Stimulated activated naive CD4-positive, alpha-beta T cell treated with Interleukin-2 at 50 U/mL for 16 hours (primary cell): ENCODE measurements at places on chromosomes 6 and 20.

DNA sequence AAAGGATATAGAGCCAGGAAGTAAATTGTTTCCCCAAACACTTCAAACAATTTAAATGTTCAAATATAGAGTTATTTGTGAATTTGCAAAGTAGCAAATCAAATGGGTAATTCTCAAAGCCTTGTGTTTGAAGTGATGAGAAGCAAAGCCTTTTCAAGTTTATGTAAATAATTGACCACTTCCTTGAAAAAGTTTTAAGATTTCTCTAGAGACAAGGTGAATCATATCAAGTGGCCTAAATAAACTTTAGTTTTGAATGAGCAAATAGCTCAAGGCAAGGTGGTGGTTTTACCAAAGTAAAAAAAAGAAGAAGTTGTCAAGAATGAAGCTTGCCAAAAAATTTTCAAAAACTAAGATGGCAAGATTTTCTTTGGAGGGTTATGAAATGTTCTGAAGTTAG lies 42.6 kb upstream of the IFNGR1 start:
- DNase-seq, result no peak

- DNase-seq, result no peak
These were observed 4.6 kb downstream of the RPP21 start for GRCh38 chr6:30349421-30350177.

- no peak for DNase-seq
These were observed 222.0 kb downstream of the ATXN1 start for GRCh38 chr6:16539086-16539931.

GRCh38 chr6:34982424-34982852 lies 93.4 kb downstream of the ANKS1A start:
- no peak for DNase-seq

DNA sequence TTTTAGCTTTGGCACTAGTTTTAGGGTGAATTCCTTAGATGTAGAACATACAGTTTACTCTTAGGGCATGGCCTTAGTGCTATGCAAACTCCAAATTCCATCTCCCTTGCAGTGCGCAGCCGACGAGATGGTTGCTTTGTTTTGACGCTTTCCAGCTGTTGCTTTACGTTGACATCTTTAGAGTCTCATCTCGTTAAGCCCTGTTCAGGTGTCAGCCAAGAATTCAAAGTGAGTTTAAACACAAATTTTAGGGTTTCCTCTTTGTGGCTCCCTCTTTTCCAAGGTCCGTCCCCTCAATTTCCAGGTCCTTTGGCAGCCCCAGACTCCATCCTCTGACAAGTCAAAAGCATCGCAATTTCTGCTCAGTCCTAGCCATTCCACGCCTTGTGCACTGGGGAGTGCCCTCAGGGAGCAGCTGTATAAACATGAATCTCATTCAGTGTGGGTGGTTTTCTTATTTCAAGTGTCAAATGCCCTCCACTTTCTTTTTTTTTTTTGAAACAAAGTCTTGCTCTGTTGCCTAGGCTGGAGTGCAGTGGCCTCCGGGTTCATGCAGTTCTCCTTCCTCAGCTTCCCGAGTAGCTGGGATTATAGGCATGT lies 14.1 kb upstream of the MAK start:
- DNase-seq, result no peak

DNA sequence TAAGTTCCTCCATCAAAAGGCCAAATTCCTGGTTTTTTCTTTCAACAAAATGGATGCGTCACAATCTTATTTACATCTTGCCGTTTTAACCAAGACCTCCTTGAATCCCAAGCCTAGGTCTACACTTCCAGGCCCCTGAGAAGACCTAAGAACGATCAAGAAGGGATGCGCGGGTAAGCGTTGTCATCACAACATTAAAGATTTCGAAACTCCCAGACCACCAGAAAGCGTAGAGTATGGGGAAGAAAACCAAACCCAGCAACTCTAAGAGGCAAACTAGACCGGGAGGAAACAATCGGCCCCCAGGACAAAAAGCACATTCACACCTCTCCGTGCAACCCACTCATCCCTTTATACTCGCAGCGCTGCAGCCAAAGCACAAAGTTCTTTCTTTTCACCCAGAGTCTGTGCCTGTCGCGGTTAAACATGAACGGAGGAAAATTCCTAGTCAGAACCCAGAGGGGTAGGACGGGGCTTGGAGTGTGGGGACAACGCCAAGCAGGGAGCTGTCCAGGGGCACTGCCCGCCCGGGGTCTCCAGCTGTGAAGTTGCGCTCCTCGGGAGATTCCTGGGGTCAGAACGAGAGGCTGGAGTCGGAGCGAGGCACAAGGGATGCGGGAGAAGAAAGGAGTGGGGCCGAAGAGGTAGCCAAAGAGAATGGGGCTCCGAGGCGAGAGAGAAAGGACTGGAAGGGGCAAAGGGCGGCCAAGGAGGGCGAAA lies 725 bp downstream of the OSER1 start:
- no peak for DNase-seq

GRCh38 chr6:126153661-126154060 lies 167.3 kb downstream of the TRMT11 start:
- no peak for DNase-seq

DNA sequence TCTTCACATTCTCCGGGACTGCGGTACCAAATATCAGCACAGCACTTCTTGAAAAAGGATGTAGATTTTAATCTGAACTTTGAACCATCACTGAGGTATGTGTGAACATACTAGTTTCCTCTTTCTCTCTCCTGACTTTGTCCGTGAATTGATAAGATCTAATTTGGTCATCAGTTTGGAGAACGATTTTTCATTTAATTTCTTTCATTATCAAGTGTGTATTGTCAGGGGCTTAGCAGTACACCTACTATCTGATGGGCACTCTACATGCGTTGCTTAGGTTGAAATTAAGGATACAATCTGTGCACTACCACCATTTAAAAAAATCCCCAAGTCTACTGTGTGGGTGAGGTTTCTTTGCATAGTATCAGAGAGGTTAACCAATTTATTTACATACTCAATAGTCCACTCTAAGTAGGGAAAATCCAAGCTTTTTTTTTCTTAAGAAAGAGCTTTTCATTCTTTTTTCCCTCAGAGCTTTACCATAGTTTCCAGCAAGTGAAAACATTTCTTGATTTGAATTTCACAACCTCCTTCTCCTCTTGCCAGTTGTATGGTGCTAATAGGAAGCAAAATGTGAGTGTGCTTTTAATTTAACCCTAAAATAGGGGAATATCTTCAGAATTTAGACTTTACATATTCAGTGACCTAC lies 105.4 kb upstream of the ESR1 start:
- DNase-seq, result no peak

GRCh38 chr6:28720357-28721231 lies 194.9 kb downstream of the GPX5 start:
- no peak for DNase-seq

DNA sequence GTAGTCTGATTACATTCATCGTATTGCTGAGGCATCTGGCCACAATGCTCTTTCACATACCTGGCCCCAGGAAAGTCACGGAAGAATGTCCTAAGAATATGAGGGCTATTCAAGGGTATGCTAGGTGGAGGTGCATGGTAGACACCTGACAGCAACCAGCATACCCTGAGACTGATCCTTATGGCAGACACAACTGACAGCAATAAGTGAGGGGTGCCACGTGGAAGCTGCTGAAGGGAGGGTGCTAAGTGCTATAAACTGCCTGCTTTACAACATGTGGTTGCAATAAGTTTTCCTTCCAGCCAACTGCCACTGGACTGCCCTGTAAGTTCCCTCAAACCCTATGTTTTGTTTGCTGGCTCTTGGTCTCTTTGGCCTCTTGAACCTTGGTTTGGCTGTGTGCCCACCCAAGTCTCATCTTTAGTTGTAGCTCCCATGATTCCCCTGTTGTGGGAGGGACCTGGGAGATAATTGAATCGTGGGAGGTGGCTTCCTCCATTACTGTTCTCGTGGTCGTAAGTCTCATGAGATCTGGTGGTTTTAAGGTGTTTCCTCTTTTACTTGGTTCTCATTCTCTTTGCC lies 201.3 kb upstream of the MOCS1 start:
- no peak for DNase-seq

GRCh38 chr6:25042036-25042521 lies 106.3 kb upstream of the RIPOR2 start:
- DNase-seq, result peak; percentile 54

GRCh38 chr20:3658716-3659491 lies 4.3 kb downstream of the GFRA4 start:
- no peak for DNase-seq

- DNase-seq, result peak; percentile 77
These were observed 44.2 kb downstream of the ZNF831 start for GRCh38 chr20:59207742-59208357.

GRCh38 chr6:1971612-1972011 lies 273.8 kb downstream of the GMDS start:
- no peak for DNase-seq

DNA sequence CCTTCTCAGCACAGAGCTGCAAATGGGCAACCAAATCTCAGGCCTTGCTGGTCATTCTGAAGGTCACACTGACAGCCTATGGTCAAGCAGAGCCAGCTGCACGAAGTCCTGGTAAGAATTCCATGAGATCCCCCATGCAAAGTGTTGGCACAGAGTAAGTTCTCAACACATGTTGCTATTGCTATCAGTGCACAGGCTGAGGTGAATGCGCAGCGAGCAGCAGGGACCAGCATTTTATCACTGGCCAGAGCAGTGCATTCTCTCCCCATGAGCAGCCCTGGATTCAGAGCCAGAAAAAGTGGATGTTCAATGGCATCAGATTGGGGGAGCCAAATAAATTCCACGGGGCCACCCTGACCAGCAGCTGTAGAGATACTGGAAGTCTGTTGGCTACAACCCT lies 44.1 kb upstream of the TOP1 start:
- DNase-seq, result no peak

GRCh38 chr6:32096394-32097258 lies 12.5 kb downstream of the TNXB start:
- DNase-seq, result no peak
